Epithelial cell of esophagus (primary cell): ENCODE measurements at places on chromosomes 7 and 10.

DNA sequence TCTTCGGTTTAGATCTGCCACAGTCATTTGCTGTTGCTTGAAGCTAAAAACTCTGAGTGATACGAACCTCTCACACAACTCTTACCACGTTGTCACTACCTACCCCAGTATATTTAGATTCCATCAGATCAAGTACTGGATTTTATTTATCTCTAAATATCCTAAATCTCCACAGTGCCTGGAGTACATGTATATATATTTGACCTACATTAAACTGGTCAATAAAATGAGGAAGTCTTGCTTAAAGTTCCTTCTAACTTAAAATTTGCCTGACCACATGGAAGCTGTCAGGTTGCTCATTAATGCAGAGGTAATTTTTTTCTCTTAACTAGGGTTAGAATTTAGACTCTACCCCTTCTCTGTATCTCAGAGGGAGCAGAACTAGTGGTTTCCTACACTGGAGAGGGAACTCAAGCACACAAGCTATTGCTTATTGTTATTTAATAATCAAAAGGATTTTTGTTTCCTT lies 3.1 kb upstream of the MACC1 start:
- DNase-seq: no peak

DNA sequence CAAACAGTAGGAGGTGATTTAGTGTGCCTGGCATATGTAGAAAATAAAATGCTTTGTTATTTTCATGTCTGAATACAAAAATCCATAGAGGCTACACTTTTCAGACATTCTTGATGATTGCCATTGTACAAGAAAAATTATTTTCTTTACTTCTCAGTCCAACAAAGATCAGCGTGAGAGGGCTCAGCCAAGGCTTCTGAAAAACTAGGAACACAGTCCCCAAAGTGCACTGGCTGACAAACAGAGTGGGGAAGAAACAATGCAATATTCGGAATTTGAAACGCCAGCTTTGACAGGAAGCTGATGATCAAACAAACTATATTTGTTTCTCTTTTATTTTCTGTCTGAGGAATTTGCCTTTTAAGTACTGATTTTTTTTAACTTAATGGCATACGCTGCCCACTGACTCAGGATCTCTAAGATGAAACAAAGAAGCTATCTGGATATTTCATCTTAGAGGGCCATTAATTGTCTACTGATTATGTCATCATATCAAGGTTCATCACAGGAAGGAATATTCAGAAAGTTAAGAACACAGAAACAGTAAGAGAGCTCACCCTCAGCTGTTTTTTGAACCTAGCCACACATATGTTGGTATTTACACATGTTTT lies 197.0 kb upstream of the INHBA start:
- DNase-seq: no peak

DNA sequence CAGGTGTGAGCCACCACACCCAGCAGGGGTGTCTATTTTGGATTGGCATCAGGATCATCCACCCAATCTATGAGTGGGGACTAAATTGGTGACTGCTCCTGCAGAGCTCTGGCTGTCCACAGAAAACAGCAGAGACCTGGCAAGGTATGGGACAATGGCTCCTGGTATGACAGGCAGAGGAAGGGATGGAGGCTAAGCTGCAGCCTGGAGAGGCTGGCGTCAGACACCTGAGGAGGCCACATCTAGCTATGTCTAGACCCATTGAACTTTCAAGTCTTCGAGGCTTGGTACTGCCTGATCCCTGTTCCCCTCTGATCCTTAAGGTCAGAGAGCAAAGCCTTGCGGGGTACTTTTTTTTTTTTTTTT lies 3.2 kb upstream of the SERPINE1 start:
- DNase-seq: no peak

DNA sequence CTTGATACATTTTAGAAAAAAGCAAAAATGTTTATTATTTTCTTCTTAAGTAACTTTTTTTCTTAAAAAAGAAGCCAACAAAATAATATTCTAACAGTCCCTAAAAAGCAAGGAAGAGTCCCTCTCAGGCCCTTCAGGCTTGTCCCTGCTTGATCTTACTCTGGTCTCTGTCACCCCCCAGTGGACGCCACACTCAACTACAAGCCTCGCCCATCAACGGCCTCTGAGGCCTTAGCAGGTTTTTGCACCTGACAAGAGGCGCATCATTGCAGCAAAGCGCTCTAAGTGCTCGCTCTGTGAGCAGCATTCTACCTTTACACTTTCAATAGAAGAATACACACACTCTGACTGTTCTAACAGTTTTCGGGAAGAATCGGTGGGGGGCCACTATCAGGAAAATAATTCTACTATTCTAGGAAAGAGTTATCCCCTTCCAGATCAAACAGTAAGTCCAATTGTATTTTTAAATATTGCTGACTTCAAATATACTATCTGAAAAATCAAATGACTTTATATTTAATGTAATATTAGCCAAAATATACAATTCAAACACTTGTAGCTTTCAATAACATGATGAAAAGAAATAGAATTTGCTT lies 139.2 kb downstream of the USP6NL start:
- peak; percentile 68 for DNase-seq

- no peak for DNase-seq
Observed at GRCh38 chr7:158865462-158865922, 9.1 kb downstream of the DYNC2I1 start.

DNA sequence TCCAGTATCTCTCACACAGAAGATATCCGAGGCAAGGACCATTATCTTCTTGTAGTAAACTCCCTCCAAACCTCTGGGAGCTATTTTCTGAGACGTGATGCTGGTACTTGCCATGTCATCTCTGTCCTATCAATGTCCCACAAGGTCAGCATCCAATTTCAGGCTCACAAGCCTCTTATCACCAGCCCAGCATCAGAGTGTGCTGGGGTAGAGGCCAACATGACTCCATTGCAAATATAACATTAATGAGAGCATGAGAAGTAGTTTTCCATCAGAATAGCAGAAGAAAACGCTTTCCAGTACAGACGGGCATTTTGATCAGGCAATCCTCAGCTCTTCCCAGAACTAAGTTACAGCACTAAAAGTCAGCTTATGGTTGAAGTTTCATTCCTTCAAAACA lies 5.6 kb downstream of the MORN4 start:
- no peak for DNase-seq

- no peak for DNase-seq
Observed at GRCh38 chr7:156100086-156100485, 287.8 kb upstream of the SHH start.

DNA sequence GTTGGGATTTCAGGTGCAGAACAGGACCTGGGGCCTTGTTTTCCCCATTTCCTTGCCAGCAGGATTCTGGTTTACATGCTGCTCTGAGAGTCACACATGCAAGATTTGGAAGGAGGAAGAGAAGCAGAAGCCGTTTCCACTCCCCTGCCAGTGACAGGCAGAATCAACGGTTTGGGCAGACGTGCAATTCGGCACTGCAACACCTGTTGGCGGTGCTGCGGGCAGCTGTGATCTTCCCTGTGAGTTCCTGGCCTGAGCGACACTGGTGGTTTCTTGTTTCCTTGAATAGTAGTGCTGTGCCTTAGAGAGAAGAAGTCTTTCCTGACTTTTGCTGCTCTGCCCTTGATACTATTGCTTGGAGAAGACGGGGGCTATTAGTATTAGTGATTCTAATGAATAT lies 1126.2 kb downstream of the TYW1 start:
- DNase-seq: no peak

DNA sequence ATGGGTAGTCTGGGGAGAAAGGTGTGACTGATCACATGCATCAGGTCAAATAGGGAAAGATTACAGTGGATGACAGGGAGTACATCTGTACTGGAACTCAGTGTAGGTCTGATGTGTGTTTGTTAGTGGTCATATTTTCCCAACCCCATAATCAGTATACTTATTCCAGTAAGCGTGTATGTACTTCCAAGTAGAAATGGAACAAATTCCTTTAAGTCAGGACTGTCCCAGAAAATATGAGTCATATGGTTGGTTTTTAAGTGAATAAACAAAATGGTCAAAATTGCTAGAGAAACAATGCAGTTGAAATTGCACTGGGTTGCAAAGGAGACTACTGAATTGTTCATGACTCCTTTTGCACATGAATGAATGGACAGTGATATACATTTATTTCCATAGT lies 118.8 kb upstream of the MYO3A start:
- DNase-seq: no peak

- no peak for DNase-seq
Observed at GRCh38 chr7:81036057-81036456, 117.2 kb upstream of the SEMA3C start.
